Cerebellar nuclear complex (tissue), 1 donor: ENCODE measurements at places on chromosomes 12 and 14.

GRCh38 chr14:100434033-100434601, 111.0 kb downstream of the SLC25A47 start:
- DNase-seq, result no peak

DNA sequence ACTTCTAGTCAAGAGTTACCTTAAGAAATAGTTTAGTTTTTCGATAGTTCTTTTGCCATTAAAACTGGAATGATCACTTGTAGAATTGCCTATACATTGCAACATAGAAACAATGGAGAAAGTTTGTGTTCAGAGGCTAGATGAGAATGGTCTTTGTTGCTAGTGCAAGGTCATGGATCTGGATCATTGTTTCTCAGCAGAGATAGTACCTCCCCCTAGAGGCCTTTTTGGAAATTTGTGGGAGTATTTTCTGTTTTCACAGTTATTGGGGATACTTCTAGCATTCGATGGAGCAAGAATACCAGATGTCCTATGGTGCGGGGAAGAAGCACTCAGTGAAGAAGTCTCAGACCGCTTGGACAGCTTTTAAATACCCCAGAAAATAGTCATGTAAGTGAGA, 138.8 kb upstream of the HMGA2 start:
- DNase-seq, result no peak

GRCh38 chr12:118183711-118184110, 47.8 kb downstream of the PEBP1 start:
- DNase-seq, result no peak

DNA sequence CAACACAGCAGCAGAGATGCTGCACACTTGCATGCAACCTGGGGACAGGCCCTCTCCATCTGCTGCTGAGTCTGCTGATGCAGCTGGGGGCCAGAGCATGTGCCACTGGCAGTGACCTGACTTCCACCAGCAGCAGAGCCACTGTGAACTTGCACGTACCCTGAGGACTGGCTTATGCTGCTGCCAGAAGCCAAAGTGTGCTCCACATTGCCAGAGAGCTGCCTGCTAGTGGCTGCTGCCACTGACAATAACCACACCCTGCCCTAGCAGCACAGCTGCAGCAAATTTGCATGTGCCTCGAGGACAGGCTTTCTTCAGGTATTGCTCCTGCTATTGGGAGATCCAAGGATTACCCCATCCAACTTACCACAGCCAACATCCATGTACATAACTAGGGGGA, 4.5 kb upstream of the PRR4 start:
- no peak for DNase-seq

DNA sequence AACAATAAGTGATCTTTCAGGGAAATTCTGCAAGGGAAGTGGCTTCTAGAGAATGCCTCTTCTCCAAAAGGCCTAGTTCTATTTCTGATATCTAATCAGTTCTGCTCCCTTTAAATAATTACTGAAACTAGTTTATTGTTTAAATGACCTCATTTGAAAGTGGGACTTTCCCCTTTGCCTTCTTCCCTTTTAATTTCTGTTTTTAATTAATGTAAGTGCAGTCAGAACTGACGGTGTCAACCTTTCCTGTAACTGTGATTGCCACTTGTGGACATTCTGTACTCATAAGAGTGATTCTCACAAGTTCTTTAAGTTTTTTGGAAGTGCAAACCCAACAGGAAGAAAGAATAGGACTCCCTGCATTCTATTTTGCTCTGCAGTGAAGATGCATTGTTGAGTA, 265.3 kb upstream of the PLEKHG7 start:
- DNase-seq, result no peak
